Gastrocnemius medialis (tissue), 4 donors: ENCODE measurements at places on chromosomes 12 and 14.

- DNase-seq: no peak
Observed at GRCh38 chr14:70036665-70037064, 152.1 kb downstream of the SLC8A3 start.

DNA sequence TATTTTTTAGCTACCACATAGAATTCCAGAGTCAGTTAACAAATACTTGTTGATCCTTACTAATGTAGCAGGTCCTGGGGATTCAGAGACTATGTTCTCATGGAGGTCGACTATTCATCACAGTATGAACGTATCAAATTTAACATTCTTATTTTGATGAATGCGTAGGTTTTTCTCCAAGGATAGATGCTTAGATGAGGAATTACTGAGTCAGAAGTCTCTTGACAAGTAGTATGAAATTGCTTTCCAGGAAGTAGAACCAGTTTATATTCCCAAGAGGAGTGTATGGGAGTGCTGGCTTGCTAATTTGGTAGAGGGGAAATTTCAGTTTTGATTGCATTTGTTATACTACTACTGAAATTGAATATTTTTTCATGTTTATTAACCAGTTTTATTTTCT, 42.8 kb upstream of the CRADD start:
- DNase-seq: no peak

GRCh38 chr14:89428173-89428523, 11.1 kb upstream of the FOXN3 start:
- no peak for DNase-seq

DNA sequence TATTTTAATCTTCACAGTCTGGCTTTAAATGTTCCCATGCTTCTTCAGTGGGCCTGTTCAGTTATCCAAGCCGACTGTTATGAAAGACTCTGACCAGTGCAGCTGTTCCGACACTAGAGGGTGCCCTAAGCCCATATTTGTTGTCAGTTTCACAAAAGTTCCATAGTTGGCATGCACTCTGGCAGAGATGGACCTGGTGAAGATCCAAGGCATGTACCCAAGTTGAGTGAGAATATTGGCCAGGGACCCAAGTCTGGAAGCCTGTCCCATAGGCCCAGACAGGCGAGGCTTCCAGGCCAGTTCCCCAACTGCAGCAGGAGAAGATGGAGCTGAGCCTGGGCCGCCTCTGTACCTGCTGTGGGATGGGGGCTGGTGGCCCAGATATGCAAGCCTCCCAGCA, 27.4 kb upstream of the GUCY2C start:
- DNase-seq: no peak

GRCh38 chr12:112239020-112239419, 113.7 kb downstream of the TRAFD1 start:
- DNase-seq: no peak

GRCh38 chr12:125773033-125773640, 707.9 kb downstream of the AACS start:
- no peak for DNase-seq

- no peak for DNase-seq
Observed at GRCh38 chr12:105590571-105590970, 260.1 kb downstream of the C12orf75 start.
